ENCODE measurements at places on chromosomes 1 and 21. TPM values are rescaled to one million over a fixed set of nuclear protein-coding genes. Genes with fewer than 3 reads are reported as not detected.

- no peak for DNase-seq
Measured at GRCh38 chr1:201059871-201060555, 36.5 kb upstream of the KIF21B start.

- no peak for DNase-seq
Measured at GRCh38 chr1:8986814-8987190, 39.4 kb downstream of the SLC2A7 start.

- DNase-seq, result no peak
Measured at GRCh38 chr1:210787800-210788199, 346.1 kb downstream of the KCNH1 start.

- no peak for DNase-seq
Measured at GRCh38 chr1:39646232-39647081, 7.0 kb upstream of the HEYL start.

DNA sequence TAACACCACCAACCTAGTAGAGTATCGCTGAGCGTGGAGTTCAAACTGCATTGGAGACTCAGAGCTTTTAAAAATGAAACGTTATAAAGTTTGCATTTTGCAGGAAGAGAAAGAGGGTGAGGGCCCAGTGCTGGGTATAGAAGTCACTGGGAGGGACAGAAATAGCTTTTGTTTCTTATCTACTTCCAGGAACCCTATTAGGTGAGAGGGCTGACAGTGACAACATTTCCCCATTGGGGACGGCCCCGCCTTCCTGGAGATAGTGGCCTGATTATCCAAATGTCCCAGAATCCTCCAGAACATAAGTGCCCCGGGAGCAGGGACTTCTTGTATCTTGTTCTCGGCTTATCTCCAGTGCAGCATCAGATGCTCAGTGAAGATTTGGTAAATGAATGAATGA, 574.9 kb downstream of the PTPRU start:
- DNase-seq, result no peak

DNA sequence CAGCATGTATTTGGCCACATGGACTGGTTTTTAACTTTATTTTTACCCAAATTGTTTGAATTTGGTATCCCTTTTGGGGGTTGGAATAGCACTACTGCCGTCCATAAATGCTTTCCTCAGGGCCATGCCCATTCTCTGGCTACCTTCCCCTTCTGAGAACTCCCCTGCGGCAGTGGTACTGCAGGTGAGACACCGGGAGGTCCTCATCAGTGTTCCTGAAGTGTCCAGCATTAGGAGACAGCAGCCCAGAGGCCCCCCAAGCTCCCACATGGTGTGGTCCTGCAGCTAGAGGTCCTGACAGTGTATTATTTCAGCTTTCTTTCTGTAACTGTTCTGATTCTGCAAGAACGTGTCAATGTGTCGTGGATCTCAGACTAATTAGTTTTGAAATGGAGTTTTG, 8.9 kb downstream of the LMO4 start:
- DNase-seq, result no peak

DNA sequence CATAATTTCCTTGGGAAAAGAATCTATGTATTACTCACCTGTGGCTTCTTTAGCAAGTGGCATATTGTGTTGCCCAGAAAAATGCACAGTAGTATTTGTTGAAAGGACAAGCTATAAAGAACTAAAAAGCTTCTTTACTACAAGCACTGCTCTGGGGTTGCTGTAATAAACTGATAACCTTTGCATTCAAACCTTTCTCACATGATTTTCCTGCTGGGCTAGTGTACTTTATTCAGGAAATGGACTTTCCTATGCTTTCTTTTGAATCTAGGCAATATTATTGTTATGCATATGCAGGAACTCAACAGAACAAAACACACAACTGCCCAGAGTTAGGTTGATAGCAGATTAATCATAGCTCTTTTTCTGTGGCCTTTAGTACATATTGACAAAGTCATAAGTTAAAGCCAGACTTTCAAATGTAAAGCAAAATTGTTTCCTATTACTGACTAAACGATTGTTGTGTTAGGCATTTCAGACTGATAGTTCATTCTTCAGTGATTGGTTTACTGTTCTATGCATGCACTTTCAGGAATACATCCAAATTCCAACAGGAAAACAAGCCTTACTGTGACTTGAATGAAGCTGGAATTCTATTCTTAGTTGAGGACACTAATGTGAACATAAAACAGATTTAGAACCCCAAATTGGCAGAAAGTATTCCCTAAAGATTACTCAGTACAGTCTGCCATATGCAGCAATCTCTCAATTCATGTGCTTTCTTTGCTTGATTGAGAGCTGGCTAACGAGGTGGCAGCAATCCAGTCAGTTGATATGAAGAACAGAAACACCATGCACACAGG, 564.3 kb upstream of the NEGR1 start:
- DNase-seq, result no peak

- DNase-seq, result no peak
Measured at GRCh38 chr1:216028631-216029030, 394.6 kb downstream of the USH2A start.

DNA sequence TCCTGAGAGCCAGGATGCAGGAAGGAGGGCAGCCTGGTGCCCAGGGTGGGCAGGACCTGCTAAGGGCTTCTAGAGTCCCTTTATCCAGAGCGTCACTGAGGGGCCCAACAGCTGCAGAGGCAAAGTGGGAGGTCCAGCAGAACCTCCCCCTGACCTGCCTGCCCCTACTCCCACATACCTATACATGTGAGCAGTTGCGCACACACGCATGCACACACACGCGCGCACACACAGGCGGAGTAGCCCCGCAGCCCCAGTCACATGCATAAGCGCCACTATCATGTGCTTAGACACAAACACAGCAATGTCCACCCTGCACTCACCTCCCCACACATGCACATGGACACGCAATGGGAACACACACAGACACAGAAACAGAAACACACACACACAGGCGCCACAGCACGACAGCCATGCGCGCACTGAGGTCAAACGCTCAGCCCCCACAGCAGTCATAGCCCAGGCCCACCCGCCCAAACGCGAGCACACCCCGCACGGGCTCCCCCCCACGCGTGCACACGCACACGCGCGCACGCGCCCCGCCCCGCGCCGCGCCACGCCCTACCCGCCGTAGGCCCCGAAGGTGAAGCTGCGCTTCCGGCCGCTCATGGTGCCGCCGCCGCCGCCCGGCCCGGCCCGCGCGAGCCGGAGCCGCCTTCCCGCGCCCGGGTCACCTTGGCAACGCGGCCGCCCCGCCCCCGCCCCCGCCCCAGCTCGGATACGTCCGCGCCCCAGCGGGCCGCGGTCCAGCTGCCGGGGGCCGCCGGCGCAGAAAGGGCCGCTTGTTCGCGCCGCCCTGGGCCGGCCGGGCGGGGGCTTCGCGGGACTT, 17.7 kb downstream of the RAP1GAP start:
- DNase-seq, result no peak

GRCh38 chr1:174218983-174219382, 59.7 kb downstream of the RABGAP1L start:
- DNase-seq, result no peak

DNA sequence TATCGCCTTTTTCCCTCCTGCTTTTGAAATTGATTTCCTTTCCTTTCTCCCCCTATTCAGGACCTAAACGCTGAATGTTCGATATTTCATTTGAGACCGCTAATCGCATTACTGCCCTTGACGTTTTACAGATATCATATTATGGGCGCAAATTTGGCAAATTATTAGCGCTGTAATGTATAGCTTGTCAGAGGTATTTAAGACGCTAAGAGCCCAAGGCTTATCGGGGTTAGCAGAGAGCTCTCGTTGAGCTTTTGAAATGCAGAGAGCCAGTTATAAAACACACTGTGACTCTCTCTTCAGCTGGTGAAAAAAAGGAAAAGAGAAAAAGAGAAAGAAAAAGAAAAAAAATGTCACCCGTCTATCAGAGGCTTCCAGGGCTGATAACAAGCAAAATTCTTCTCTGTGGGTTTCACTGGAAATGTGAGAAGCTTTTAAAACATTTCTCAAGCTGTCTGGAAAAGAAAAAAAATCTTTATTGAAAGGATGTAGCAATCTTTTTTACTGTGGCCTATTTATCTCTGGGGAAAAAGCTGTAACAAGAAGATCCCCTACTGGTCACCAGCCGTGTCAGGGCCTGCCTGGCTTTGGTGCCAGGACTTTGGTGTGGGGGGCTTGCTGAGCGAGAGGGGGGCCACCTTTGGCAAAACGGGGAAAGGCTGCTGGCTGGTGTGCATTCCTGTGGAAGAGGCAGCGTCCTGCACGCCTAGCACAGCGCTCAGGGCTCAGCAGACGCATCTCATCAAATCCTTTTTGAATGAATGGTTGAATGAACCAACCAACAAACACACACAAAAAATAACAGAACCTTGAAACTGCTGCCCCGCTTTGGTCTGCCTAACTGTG, 119.8 kb downstream of the RNF220 start:
- DNase-seq, result no peak

DNA sequence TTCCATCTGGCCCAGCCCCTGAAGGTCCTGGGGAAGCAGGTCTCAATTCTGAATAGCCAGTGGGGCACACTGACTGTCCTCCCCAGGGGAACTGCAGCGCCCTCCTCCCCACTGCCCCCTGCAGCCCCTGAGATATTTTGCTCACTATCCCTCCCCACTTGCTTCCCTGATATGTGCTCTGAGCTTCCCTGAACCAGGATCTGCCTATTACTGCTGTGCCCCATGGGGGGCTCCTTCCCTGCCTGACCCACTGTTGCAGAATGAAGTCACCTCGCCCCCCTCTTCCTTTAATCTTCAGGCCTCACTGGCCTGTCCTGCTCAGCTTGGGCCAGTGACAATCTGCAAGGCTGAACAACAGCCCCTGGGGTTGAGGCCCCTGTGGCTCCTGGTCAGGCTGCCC, 89.8 kb downstream of the PTPRU start:
- DNase-seq, result no peak

- DNase-seq, result no peak
Measured at GRCh38 chr1:192809307-192810252, 741 bp downstream of the RGS2 start.

DNA sequence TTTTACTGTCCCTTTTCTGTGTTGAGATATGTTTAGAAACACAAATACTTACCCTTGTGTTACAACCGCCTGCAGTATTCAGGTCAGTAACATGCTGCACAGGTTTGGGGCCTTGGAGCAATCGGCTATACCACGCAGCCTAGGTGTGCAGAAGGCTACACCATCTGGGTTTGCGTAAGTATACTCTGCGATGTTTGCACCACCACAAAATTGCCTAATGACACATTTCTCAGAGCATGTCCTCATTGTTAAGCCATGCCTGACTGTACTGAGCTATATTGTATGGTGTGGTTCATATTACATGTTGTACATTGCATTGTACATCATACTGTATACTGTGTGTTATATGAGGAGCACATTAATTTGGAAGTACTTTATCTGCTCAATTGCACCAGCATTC, 247.4 kb downstream of the RHOU start:
- DNase-seq, result no peak

GRCh38 chr1:19617376-19617775, 26.7 kb upstream of the NBL1 start:
- DNase-seq, result no peak

The RYR2 gene
- total RNA-seq, result not detected

The LORICRIN gene
- total RNA-seq, result not detected

The ITGB2 gene
- total RNA-seq, result not detected

The DRAM2 gene
- total RNA-seq, result 42.0 TPM

The DNALI1 gene
- total RNA-seq, result 3.8 TPM

The COL11A1 gene
- total RNA-seq, result 0.12 TPM

The ZC3H11A gene
- 81.2 TPM for total RNA-seq

Measured in glomerular endothelial cell (primary cell).